Activated T-cell treated with anti-CD3 and anti-CD28 coated beads, Interleukin-2, amount 50 U/mL, for 1 hour (primary cell): ENCODE measurements at places on chromosomes 13 and 19.

DNA sequence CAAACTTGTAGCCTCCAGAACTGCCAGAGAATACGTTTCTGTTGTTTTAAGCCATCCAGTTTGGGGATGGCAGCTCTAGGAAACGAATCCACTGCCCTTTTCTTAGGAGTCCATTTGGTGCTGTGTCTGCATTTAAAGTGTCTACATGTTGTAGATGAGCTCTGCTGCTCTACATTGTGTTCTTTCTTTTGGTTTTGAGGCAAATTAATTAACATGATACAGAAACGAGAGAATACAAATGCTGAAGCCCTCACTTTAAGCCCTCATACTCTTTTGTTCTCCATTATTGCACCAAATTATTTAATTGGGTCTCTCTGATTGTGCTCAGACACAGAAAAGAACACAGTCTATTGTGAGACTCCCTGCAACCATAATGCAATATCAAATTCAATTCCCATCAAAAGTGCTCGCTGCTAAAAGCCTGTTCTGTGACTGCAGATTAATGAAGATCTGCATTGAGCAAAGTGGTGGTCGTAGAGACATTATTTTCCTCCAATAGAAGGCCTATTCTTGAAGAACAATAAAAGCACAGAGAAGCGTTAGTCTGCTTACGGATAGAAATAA, 166.3 kb upstream of the SOX21 start:
- DNase-seq, result no peak

- DNase-seq, result no peak
Observed at GRCh38 chr13:96940961-96941360, 53.3 kb downstream of the OXGR1 start.

DNA sequence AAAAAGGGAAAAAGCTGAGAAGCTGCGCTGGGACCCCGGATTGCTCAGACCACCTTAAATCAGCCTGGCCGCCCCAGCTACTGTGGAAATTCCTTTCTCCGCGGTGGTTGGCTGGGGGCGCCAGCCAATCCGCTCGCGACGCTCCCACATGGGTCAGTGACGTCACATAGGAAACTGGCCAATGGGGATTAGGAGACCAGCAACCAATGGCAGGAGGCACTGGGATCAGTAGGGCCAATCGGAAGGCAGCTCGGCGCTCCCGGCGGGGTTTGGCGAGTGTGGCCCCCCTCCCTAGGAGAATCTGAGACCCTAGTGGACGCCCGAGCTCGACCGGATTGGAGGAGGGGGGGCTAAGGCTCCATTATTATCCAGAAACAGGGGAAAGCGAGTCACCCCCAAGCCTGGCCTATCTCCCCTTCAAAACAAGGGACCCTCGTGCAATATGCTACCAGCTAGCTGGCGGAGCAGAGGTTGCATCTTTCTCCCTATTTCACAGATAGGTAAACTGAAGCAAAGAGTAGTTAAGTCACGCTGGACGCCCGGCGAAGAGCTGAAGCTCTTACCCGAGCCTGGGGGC, 6.5 kb upstream of the TLE2 start:
- DNase-seq, result peak; percentile 88

DNA sequence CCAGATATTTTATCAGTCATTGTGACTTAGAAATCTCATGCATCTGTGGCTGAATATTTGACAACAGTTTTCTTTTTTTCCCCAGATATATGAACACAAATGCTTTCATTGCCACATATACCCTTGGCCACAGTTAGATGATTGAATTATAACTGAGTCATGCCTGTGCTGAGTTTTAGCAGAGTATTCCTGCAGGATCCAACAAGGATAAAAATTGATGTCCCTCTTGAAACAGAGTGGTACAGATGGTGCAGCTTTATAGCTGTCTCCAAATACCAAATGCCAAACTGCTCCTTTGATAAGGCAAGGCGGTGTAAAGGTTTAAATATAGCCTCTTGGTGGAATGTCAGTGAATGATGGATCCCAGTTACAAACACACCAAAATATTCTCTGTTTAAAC, 428.5 kb downstream of the GPC6 start:
- no peak for DNase-seq

DNA sequence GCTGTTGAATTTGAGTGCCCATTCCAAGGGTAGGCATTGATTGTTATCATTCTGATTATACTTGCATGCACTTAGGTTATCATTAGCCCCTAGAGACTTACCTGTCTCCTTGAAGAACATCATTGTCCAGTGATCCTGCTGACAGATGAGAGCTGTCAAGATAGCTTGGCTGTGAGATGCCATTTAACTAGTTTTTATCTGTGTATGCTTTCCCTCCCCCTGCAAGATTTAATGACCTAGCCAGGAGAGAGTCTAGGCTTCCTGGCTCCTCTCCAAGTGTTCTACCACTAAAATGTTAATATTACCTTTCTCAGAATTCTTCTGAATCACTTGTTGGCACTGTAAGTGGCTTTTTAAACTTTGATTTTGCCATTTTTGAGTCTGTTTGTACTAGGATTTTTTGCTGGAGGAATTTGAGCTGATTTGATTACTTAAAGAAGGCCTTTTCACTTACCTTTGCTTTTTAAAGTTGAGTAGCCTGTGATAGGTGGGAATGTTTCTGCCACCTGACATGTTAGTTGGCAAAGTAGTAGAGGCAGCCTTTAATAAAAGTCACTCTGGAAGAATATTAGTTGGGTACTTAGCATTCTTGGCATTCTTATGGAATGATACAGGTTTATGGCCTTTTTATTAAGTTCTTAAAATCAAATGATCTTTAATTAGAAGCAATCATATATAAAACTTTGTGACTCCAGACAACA, 41.1 kb downstream of the ARHGAP35 start:
- no peak for DNase-seq

- no peak for DNase-seq
Observed at GRCh38 chr19:10333758-10334587, 644 bp upstream of the RAVER1 start.

DNA sequence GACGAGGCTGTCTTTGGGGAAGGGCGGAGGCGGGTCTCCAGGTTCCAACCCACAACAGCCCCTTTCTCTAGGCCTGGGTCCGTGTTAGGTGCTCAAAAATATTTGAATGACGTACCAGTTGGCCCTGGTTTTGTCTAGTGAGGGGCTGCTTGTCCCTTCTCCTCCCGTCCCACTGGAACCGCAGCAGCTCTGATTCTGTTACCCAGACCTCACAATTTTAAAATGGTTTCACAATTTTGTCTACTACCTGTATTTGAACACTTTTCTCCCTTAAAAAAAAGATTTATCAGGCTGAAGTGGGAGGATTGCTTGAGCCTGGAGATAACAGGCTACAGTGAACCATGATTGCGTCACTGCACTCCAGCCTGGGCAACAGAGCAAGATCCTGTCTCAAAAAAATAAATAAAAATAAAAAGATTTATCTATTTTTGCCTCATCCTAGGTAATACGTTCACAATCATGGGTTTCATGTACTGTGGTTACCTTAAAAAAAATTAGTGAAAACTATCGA, 1.3 kb upstream of the IRF2BP1 start:
- DNase-seq, result no peak
